ENCODE measurements at places on chromosomes 5 and 9. TPM values are rescaled to one million over a fixed set of nuclear protein-coding genes. Genes with fewer than 3 reads are reported as not detected.

- no peak overlapping the region for H3K27ac ChIP-seq
- H3K4me3 ChIP-seq = no peak overlapping the region
- no peaks in the 10 kb centered on the region for H3K4me1 ChIP-seq
Measured at GRCh38 chr5:34452170-34452828, 203.8 kb upstream of the RAI14 start.

DNA sequence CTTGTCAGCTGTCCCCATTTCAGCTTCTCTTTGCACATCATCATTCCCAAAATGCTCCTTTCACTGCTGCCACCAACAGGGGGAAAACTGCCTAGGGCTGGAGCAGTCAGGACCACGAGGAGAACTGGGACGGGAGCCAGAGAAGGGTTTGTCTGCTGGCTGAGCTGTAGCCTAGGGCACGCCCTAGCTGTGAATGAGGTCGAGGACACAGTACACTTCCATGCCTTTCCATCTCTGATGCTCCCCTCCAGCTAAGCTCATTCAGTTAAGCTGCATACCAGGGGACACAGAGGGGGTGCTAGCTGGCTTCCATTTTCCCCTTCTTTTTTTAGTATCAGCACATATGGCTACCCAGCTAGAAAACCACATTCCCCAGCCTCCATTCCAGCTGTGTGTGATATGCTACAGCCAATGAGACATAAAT, 64.7 kb downstream of the STK10 start:
- H3K27ac ChIP-seq = no peak overlapping the region
- no peaks in the 10 kb centered on the region for H3K4me1 ChIP-seq
- H3K36me3 ChIP-seq = peaks cover 8% of the 10 kb centered on the region
- no peaks in the 10 kb centered on the region for H3K27me3 ChIP-seq
- no peak overlapping the region for H3K4me3 ChIP-seq

DNA sequence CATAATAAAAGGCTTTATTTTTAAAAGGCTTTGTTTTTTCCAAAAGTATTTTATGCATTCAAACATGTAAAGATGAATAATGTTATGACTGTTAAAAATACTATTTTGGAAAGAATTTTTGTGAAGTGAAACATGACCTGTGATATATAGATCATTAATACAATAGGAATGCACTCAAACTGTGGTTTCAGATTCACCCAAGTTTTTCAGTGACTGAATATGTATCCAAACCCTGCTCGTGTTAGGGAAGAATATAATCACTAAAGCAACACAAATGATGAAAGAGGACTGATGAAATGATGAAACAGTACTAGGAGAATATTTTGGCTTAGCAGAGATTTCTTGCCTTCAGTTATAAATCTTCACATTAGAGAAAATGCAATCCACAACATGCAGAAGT, 278.0 kb downstream of the ADAMTS6 start:
- no peak overlapping the region for H3K27ac ChIP-seq
- DNase-seq = no peak
- H3K4me3 ChIP-seq = no peak overlapping the region
- no peaks in the 10 kb centered on the region for H3K4me1 ChIP-seq

DNA sequence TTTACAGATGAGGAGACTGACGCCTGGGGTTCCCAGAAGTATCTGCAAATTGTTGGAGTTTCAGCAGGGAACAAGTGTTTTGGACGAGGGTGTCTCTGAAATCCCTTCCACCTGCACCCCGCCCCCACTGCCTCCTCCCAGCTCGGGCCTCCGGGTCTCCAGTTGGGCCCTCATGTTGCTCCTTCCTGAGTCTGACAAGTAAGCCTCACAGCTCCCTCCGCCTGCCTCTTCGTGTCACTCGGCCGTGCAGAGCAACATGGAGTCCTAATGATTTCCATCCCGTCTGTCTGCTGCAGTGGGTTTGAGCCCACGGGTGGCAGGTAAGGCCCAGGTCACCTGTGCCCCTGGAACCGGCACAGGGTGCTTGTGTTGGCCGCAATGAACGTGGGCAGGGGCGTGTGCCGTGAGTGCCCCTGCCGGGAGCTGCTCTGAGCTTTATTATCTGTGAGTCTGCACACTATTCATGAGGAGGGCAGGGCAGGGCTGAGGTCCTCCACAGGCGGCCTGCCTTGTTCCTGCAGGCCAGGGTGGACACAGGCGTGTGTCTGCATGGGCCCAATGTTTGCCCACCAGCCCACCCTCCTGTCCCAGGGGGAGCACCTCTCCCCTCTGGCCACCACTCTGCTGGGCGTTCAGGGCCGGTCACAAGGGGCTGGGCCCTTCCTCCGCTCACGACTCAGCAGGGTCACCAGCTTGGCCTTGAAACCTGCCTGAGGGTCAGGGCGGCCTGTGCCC, 6.1 kb downstream of the DOK3 start:
- H3K36me3 ChIP-seq = peaks cover 13% of the 10 kb centered on the region
- no peak overlapping the region for H3K4me3 ChIP-seq
- no peak overlapping the region for H3K27ac ChIP-seq
- peaks cover 8% of the 10 kb centered on the region for H3K4me1 ChIP-seq

DNA sequence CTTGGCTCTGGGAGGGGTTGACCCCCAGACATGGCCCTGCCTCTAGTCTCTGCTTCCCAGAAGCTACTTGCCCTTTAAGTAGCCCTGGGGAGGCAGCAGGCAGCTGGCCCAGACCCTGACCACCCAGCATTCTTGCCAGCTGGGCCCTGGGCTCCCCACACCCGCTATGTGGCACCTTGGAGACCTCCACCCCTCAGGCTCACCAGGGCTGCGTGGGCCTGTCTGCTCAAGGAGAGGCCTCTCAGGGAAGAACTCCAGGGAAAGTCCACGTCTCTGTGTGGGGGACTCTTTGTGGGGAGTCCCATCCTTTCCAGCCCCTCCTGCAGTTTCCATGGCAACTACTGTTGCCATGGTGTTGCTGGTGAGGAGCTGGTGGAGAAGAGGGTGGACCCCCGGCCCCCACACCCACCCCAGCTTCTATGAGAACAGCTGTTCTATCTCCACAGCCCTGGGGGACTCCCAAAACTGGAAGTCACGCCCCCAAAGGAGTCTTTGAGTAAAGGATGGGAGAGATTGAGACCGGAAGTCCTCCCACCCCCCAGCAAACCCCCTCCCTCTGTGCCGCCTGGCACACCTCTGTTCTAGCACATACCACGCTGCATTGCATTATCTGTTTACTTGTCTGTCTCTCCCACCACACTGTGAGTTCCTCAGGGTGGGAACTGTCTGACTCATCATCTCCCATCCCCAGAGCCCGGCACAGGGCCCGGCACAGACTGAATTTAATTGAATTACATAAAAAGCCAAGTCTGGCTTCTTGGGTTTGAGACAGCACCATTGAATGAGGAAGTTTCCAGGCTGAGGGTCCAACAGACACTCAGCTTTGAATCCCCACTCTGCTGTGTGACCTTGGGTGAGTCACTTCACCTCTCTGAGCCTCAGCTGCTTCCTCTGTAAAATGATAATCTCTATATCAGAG, 12.6 kb downstream of the DNM1 start:
- peaks cover 5% of the 10 kb centered on the region for H3K4me1 ChIP-seq
- no peak overlapping the region for H3K27ac ChIP-seq
- no peaks in the 10 kb centered on the region for H3K36me3 ChIP-seq
- H3K4me3 ChIP-seq = no peak overlapping the region

- peak overlapping the region; percentile 92 for H3K27ac ChIP-seq
- H3K4me3 ChIP-seq = no peak overlapping the region
- peaks cover 85% of the 10 kb centered on the region for H3K4me1 ChIP-seq
- H3K36me3 ChIP-seq = no peaks in the 10 kb centered on the region
- DNase-seq = peak; percentile 46
- no peaks in the 10 kb centered on the region for H3K27me3 ChIP-seq
Measured at GRCh38 chr9:113566712-113567071, 103.2 kb downstream of the RGS3 start.

DNA sequence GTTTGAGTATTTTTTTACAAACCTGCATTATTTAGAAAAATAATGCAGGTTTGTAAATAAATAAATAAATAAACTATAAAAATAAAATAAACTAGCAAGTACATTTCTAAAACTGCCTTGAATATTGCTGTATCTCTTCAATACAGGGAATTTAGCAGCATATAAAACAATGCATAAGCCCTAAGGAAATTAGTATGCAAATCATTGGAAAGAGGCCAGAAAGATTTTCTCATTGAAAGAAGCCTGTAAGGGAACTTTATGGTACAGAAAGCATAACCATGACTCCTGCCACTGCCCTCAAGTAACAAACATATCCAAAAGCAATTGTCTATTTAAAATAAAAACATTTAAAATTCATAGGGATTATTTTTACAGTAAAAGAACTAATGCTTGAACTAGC, 387.3 kb downstream of the HINT1 start:
- no peaks in the 10 kb centered on the region for H3K4me1 ChIP-seq
- H3K4me3 ChIP-seq = no peak overlapping the region
- no peak overlapping the region for H3K27ac ChIP-seq
- no peaks in the 10 kb centered on the region for H3K27me3 ChIP-seq
- no peak for DNase-seq

GRCh38 chr5:134611515-134611914, 21.1 kb downstream of the SAR1B start:
- no peak overlapping the region for H3K4me3 ChIP-seq
- H3K4me1 ChIP-seq = peaks cover 21% of the 10 kb centered on the region
- peaks cover 86% of the 10 kb centered on the region for H3K36me3 ChIP-seq
- DNase-seq = no peak

DNA sequence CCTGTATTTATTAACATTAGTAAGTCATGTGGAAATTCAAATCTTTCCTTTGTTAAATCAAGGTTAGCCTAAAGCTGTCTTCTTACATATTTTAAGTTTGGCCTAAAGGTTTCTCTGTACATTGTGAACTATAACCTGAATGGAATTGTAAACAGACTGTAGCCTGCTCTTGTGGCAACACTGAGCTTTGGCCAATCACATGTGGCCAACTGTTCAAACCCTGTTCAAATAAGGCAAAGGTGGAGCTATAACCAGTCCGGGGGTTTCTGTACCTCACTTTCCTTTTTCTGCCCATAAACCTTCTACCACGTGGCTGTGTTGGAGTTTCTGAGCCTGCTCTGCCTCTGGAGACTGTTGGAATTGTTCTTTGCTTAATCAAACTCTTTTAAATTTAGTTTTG, 3.3 kb upstream of the HAPLN1 start:
- peaks cover 21% of the 10 kb centered on the region for H3K4me1 ChIP-seq
- DNase-seq = no peak
- H3K36me3 ChIP-seq = no peaks in the 10 kb centered on the region
- H3K4me3 ChIP-seq = no peak overlapping the region
- H3K27ac ChIP-seq = no peak overlapping the region

GRCh38 chr5:76451031-76451701, 48.1 kb downstream of the IQGAP2 start:
- no peak overlapping the region for H3K4me3 ChIP-seq
- no peaks in the 10 kb centered on the region for H3K36me3 ChIP-seq

The CAVIN4 gene
- not detected for total RNA-seq

The STC2 gene
- 0.29 TPM for total RNA-seq

The SLC34A1 gene
- total RNA-seq = not detected
